Naive B cell (primary cell): ENCODE measurements at places on chromosomes 11 and 22.
A peak's percentile ranks its signal among the peaks of the same experiment; 100 is the strongest.

DNA sequence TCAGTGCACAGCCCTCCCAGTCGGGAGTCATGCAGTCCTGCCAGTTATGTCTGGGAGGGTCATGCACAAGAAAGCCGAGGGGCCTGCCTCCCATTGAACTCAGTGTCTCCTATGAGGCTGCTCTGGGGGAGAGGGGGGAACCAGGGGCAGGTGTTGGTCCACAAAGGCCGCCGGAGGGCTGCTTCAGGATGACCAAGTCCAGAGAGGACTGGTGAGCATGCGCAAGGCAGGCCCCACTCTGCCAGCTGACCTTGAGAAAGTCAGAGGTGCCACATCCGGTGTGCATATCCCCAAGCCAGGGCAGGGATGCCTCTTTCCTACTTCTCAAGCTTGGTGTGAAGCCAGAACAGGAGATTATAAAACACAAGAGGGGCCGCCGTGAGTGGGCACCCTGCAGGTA is 4.4 kb downstream of the SCN4B start:
- no peak for DNase-seq

- no peak for DNase-seq
Measured at GRCh38 chr22:44427611-44428470, 70.2 kb downstream of the RTL6 start.

GRCh38 chr11:35714882-35715627 is 52.5 kb downstream of the TRIM44 start:
- no peak for DNase-seq

- no peak for DNase-seq
Measured at GRCh38 chr11:69867076-69868005, 48.1 kb upstream of the FGF3 start.

GRCh38 chr11:20066783-20067156 is 93.5 kb downstream of the DBX1 start:
- no peak for DNase-seq

DNA sequence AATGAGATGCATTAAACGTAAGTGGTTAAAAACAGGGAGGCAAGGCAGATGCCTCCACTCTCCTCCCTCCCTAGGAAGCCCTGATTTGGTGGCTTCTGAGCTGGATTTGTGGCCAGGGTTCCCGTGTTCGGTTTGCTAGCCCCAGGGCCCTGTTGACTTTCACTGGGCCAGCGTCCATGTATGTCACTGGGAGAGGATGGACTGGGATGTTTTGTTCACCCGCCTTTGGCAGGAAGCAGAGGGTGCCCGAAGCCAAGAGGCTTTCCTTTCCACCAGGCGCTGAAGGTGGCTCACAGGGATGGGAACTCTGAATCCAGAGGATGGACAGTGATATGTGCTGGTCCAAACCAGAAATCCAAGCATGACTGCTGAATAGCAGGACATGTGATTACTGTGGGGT is 146.6 kb downstream of the CSNK2A3 start:
- DNase-seq: no peak

GRCh38 chr22:22599248-22599647 is 40.2 kb upstream of the PRAME start:
- DNase-seq: no peak

DNA sequence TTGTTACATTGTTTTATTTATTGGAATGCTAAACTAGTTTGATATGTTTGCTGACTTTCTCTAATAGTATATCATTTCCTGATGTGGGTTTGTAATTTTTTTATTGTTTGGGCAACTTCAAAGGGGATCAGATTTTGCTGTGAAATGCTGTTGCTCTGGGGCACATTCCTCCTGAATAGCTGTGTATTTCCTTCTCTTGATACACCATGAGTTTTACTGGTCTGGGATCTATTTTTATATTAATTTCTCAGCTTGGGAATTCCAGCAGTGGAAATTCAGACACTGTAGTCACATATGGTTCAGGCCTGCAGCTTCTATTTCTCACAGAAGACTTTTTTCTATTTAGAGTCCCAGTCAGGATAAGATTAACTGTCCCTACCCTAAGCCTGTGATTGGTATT is 58.9 kb downstream of the RPUSD4 start:
- no peak for DNase-seq

GRCh38 chr11:97364047-97364446 is 974.2 kb downstream of the JRKL start:
- DNase-seq: no peak

- no peak for DNase-seq
Measured at GRCh38 chr11:119479685-119480275, 56.8 kb upstream of the THY1 start.

- DNase-seq: no peak
Measured at GRCh38 chr11:65822776-65823528, 10.8 kb upstream of the SNX32 start.

DNA sequence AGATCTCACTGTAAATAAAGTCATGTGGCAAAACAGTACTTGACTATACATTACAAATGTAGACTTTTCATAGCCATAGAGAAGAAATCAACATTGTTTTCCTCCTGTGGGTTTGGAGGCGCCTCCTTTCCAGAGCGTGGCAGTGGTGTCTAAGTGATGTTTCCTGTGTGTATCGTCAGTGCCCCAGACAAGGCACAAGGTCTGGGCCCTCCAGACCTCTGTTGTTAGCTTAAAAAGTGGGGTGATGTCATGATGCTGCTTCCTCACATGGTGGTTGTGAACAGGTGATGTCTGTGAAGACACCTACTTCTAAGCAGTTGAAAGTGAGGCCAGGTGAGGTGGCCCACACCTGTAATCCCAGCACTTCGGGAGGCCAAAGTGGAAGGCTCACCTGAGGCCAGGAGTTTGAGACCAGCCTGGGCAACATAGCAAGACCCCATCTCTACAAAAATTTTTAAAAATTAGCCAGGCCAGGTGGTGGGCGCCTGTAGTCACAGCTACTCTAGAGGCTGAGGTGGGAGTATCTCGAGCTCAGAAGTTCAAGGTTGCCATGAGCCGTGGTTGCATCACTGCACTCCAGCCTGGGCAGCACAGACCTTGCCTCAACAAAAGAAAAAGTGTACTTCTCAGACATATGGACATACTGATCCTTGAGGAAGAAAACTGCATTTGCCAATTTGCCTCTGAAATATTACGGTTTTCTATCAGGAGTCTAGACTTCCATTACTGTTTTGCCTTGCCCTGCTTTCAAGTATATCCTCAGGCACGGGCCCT is 15.7 kb downstream of the NUP50 start:
- no peak for DNase-seq

DNA sequence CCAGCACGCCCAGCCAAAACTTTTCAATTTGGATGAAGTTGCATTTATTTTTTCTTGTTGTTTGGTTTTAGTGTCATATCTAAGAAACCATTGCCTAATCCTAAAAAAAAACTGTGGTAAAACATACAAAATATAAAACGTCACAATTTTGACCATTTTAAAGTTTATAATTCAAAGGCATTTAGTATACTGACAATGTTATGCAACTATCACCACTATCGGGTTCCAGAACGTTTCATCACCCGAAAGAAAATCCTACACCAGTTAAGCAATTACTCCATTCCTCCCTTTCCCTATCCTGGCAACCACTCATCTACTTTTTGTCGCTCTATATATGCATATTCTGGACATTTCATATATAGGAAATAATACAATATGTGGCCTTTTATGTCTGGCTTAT is 30.5 kb upstream of the PHOX2A start:
- no peak for DNase-seq

DNA sequence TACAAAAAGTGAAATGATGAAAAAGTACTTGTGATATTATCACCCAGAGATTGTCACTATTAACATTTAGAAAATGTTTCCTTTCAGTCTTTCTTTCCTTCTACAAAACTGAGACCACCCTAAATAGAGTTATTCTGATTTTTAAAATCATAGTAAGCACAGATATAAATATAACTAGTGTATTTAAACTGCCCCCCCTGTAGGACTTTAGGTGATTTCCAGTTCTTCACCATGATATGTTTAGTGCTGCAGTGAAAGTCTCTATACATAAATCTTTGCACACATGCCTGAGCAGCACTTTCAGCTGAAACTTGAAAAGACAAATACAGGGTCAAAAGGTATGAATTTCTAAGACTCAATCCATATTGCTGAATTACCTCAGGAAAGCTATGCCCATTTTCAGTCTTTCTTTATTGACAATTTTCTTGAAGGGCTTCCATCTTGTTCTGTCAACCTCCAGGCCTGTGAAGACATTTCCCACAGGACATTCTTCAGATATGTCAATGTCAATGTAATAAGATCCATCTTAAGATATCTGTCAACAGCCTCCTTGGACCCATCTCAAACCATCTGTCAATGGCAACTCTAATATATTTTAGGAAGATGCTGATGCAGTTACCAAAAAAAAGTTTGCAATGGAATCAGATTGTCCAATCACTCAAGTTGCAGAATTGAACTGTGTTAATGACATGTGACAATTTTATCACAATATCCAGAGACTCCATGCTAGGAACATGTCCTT is 30.8 kb upstream of the LDLRAD3 start:
- DNase-seq: no peak

DNA sequence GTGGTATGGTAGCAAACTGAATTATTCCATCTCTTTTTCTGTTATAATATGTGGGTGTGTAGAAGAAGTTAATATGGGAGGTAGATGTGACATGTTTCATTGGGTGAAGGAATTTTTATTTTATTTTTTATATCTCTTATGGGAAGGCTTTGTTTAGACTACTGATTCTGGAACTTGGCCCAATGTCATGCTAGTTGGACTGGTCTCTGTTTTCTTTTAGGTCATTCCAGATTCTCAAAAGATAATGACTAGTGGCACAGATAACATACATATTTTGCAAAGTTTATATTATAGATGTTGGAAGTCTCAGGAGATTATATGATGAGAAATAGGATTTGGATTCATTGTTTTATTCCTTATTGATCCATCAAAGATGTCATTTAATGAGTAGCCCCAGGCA is 1.3 kb upstream of the OOSP3 start:
- DNase-seq: no peak

- peak; percentile 45 for DNase-seq
Measured at GRCh38 chr22:38756711-38757463, 1.1 kb upstream of the SUN2 start.

GRCh38 chr11:57978686-57979531 is 44.8 kb upstream of the OR9Q1 start:
- no peak for DNase-seq

DNA sequence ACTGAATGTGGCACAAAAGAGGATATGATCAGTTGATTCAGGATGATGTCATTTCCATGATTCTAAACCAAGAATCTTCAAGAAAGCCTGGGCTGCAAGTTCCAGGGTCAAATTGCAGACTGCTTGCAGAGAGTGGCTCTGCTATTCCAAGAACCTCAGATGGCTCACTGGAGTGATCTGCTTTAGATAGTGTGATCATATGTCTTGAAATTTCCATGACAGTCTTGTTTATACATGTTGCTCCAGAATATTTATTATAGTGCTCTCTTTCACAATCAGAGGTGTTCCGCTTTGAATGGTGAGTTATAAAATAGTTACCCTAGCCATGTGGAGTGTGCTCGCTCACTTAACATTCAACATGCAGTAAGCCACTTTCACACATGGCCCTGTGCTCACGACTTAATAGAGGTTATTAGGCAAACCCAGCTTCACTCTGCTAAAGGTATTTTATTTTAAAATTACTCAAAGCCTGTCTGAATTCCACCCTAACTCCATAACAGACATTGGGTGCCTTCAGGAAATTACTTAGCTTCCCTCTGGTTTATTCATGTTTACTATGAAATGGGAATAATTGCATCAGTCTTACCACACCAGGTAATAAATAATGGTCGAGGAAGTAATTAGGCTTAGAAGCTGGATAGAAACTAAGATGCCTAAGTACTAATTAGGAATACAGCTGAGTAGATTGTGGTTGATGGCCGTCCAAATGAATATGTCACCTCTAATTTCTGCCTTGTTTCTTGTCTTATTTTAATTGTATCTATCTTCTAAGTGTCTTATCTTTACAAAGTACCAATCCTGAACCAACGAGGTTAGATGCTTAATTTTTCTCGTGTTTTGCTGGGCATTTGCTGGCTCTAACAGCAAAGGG is 187.9 kb downstream of the ETS1 start:
- no peak for DNase-seq

DNA sequence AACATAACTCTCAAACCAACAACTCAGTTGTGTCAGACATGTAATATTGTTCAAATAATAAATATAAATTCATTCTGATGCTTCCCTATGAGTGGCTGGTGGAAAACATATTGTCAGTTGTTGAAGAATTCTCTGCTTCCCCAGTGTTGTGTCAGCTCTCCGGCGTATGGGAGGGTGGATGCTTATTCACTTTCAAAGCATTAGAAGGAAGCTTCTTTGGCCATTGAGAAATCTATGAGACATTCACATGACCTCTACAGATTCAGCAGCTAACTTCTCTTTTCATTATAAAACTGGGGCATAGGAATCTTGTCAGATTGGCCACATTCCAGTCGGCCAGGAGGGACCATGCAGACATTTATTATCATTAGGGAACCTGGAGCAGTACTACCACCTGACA is 2.9 kb downstream of the OR51V1 start:
- DNase-seq: no peak

GRCh38 chr11:90747057-90747456 is 524.2 kb upstream of the CHORDC1 start:
- DNase-seq: no peak

- DNase-seq: no peak
Measured at GRCh38 chr11:107716884-107717532, 5.2 kb upstream of the SLN start.

- DNase-seq: no peak
Measured at GRCh38 chr11:78832226-78832947, 257.7 kb upstream of the NARS2 start.

- DNase-seq: no peak
Measured at GRCh38 chr11:10731064-10731680, 19.9 kb upstream of the CTR9 start.

DNA sequence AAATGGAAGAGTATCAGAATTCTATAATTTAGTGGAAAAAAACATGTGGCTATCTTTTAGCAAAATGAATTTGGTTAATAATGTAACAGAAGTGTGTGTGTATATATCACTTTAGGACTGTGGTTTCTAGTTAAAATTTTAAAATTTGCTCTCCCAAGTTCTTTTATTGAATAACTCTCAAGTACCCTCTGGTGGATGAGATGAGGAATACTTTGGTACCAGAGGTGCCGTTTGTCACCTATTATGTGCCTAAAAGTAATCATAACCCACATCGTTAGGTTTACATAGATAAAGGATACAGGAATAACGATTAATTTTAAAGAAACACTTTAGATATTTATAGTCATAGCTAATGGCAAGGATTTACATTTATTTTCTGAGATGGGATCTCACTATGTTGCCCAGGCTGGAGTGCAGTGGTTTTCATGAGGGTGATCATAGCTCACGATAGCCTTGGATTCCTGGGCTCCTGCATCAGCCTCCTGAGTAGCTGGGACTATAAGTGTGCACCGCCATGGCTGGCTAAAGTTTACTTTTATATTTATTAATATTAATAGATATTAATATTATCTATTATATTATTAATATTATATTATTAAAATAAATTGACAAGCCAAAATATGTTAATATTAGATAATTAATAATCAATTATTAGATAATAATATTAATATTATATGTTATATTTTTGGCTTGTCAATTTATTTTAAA is 66.7 kb upstream of the CAPRIN1 start:
- no peak for DNase-seq

- DNase-seq: no peak
Measured at GRCh38 chr11:20258376-20258895, 98.2 kb upstream of the DBX1 start.
